T-cell (primary cell): ENCODE measurements at places on chromosomes 6 and 20. TPM values are rescaled to one million over a fixed set of nuclear protein-coding genes. Genes with fewer than 3 reads are reported as not detected.

The ERGIC3 gene
- total RNA-seq: 166 TPM

The CFB gene
- total RNA-seq: 1.3 TPM

The PSORS1C1 gene
- total RNA-seq: not detected

The TUBB gene
- total RNA-seq: 108 TPM
